Activated naive CD4-positive, alpha-beta T cell treated with anti-CD3 and anti-CD28 coated beads, Interleukin-2, amount 10 ng/mL, durations not matched to agents 7 days and 5 days (primary cell): ENCODE measurements at places on chromosomes 2 and 18.

GRCh38 chr18:78914249-78914935, 65.2 kb upstream of the SALL3 start:
- no peaks in the 10 kb centered on the region for H3K4me1 ChIP-seq
- DNase-seq = no peak
- no peak overlapping the region for H3K4me3 ChIP-seq
- H3K27me3 ChIP-seq = no peaks in the 10 kb centered on the region
- no peak overlapping the region for H3K27ac ChIP-seq

GRCh38 chr2:23587341-23587880, 202.4 kb downstream of the KLHL29 start:
- DNase-seq = no peak
- no peak overlapping the region for H3K4me3 ChIP-seq
- H3K4me1 ChIP-seq = no peaks in the 10 kb centered on the region

DNA sequence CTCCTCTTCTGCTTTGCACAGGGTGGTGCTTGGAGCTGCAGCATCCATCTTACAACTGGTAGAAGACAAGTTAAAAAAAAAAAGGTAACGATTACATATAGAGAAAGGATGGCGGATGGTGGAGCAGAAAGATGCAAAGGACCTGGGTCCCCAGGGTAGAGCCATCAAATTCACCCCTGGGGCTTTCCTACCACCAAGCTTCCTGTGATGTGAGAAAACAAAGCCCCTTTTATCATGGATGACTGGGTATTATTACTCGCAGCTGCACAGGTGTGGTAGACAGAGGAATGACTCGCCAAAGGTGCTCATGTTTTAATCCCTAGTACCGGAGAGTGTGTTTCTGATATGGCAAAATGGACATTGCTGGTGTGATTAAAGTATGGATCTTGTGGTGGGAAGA, 1.3 kb upstream of the ACOXL start:
- peaks cover 86% of the 10 kb centered on the region for H3K27me3 ChIP-seq
- H3K27ac ChIP-seq = no peak overlapping the region
- no peak overlapping the region for H3K4me3 ChIP-seq
- DNase-seq = no peak

DNA sequence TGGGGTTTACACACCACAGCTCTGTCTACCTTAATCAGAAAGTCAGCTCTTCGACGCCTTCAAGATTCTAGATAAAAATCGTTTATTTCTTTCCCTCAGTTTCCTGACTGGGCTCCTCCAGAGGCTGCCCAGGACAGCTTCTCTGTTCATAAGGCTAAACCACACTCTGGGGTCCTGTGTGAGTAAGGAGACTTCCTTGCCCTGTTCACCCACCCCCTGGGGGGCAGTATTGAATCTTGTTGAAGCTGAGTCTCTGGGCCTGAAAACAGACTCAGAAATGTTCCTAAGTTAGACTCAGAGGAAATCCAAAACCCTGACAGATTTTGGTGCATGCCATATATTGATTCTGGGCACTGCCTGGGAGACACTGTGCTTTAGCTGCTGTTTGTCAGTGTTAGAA, 43.0 kb downstream of the G6PC2 start:
- H3K4me3 ChIP-seq = no peak overlapping the region
- H3K36me3 ChIP-seq = no peaks in the 10 kb centered on the region
- peaks cover 7% of the 10 kb centered on the region for H3K4me1 ChIP-seq
- H3K27ac ChIP-seq = no peak overlapping the region
- peaks cover 7% of the 10 kb centered on the region for H3K27me3 ChIP-seq

DNA sequence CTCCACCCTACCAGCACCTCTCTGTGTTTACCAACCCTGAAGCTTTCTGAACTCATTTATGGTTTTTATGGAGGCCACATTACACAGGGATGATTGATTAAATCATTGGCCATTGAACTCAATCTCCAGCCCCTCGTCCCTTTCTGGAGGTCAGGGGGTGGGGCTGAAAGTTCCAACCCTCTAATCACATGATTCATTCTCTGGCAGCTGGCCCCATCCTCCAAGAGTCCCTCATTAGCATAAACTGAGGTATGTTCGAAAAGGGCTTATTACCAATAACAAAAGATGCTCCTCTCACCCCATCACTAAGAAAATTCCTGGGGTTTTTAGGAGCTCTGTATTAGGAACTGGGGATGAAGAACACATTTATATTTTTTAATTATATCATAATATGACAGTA, 92.3 kb downstream of the DIS3L2 start:
- peaks cover 4% of the 10 kb centered on the region for H3K4me1 ChIP-seq
- no peak for DNase-seq
- no peaks in the 10 kb centered on the region for H3K27me3 ChIP-seq
- H3K36me3 ChIP-seq = no peaks in the 10 kb centered on the region

GRCh38 chr18:39846265-39846664, 2108.8 kb upstream of the PIK3C3 start:
- peaks cover 10% of the 10 kb centered on the region for H3K27me3 ChIP-seq
- H3K27ac ChIP-seq = no peak overlapping the region
- no peak for DNase-seq
- H3K36me3 ChIP-seq = no peaks in the 10 kb centered on the region
- H3K4me3 ChIP-seq = no peak overlapping the region

GRCh38 chr2:84972207-84972783, 1.3 kb downstream of the KCMF1 start:
- no peaks in the 10 kb centered on the region for H3K27me3 ChIP-seq
- peak overlapping the region; percentile 84 for H3K4me3 ChIP-seq
- H3K4me1 ChIP-seq = peaks cover 54% of the 10 kb centered on the region
- H3K27ac ChIP-seq = peak overlapping the region; percentile 89
- H3K36me3 ChIP-seq = peaks cover 35% of the 10 kb centered on the region

GRCh38 chr2:178517496-178517895, 37.2 kb downstream of the PLEKHA3 start:
- no peak overlapping the region for H3K27ac ChIP-seq
- H3K27me3 ChIP-seq = no peaks in the 10 kb centered on the region
- peaks cover 24% of the 10 kb centered on the region for H3K4me1 ChIP-seq
- H3K36me3 ChIP-seq = peaks cover 32% of the 10 kb centered on the region
- no peak for DNase-seq
